Left kidney (tissue), 8 donors: ENCODE measurements at places on chromosomes 4 and X. TPM values are rescaled to one million over a fixed set of nuclear protein-coding genes. Genes with fewer than 3 reads are reported as not detected.

Gene CT45A5
- polyA plus RNA-seq, result not detected

- DNase-seq, result peak; percentile 61
Measured at GRCh38 chr4:35934320-35934981, 309.9 kb downstream of the ARAP2 start.

Gene RUFY3
- 212 TPM for polyA plus RNA-seq

DNA sequence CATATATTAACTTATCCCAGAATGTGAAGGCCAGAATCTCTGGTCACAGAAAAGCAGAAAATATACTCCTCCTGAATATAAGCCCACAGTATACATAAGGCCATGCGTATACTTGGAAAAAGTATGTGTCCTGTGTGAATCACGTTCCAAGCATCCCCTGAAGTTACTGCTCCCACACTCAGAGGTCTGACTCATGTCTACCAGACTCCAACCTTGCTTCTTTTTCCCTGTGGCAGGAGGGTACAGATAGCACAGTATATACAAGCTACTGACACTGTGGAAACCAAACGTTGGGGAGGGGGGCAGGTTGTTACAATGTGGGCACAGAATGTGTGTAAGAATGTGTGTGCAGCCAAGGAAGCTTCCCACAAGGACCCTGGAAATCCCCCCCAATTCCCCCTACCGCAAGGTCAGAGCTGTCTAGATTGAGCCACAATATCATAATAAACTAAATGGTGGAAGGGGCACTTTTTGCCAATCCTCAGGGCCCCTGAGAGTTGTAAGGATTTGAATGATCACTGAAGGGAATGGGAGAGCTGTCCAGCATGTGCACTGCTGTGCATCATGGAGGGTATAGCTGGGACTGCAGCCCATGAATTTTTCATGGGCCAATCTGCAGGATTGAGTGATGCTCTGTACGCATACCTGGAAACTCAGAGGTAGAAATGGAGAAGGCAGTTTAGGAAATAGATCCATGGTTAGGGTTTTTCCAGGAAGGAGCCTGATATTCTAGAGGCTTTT is 7.4 kb upstream of the RELL1 start:
- DNase-seq, result no peak

DNA sequence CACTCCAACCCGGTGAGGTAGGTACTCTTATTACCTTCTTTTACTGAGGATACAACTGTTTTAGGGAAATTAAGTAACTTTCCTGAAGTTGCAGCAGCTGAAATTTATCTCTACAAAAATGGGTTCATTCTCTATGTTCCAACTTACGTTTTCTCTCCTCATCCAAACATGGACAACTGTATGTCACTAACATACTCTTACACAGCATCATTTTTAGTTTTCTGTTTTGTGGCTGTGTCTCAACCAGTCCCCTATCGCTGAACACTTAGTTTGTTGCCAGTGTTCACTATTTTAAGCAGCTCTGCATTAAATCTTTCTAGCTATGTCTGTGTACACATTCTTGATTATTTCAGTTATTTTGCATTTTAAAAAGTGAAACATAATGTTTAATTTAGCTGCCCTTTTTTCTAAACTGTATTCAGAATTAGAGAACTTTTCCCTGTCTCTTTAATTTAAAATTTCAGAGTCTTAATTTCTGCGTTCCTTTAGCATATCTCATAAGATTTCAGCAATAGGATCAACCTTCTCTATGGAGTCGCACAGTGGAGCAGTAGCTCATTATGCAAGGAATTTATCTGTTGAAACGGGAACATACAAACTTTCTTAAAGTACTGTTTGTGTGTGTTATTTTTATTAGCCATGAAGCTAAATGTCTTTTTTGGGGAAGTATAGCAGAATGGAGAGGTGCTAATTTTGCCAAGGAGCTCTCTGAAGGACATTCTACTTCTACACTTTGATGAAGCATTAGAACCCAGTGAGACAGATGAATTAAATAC is 3.8 kb downstream of the SGMS2 start:
- no peak for DNase-seq

DNA sequence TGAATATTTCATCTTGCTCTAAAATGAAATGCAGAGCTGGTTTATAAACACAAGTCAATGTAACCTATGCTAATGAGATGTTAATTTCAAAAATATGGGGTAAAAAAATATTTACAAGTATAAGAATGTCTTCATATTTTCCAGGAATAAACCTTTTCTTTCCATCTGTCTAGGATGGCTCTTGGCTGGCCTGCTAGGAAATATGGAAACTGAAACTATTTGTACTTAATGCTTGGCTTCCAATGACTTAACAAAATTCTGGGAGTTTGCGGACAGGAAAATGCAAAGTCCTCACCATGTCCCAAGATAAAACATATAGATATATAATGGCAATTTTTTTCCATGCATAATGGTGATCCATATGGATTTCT is 168.1 kb downstream of the SCFD2 start:
- no peak for DNase-seq
